Lower lobe of right lung (tissue), 2 donors: ENCODE measurements at places on chromosomes 13 and 19. TPM values are rescaled to one million over a fixed set of nuclear protein-coding genes. Genes with fewer than 3 reads are reported as not detected.
A peak's percentile ranks its signal among the peaks of the same experiment; 100 is the strongest.

POSTN gene
- total RNA-seq: 14.5 TPM

GAS6 gene
- 111 TPM for total RNA-seq

ZIK1 gene
- total RNA-seq: 2.9 TPM

SKA3 gene
- 1.4 TPM for total RNA-seq

GPR12 gene
- total RNA-seq: not detected

SLC44A2 gene
- total RNA-seq: 256 TPM

CEACAM6 gene
- 369 TPM for total RNA-seq

KLK10 gene
- 5.7 TPM for total RNA-seq

DNA sequence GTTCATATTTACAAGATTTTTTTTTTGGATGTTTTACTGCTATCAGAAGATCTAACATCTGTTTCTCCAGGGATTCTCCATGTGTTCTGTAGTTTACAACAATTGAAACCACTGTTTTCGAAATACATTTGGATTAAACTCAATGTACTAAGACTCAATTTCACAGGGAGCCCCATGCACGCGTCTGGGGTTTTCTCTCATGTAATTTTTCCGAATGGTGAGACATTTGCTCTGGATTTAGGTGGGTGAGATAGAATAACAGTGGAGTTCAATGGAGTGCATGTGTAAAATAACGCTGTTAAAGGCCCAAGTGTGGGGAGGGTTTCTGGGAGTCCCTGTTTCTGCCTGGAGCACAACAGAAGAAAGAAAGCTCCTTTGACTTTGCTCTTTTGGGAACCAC is 330.3 kb downstream of the TSHZ3 start:
- H3K36me3 ChIP-seq: no peaks in the 10 kb centered on the region
- H3K27me3 ChIP-seq: no peaks in the 10 kb centered on the region
- H3K4me1 ChIP-seq: no peaks in the 10 kb centered on the region
- no peak for DNase-seq
- no peak overlapping the region for H3K4me3 ChIP-seq
- no peak overlapping the region for H3K27ac ChIP-seq

DNA sequence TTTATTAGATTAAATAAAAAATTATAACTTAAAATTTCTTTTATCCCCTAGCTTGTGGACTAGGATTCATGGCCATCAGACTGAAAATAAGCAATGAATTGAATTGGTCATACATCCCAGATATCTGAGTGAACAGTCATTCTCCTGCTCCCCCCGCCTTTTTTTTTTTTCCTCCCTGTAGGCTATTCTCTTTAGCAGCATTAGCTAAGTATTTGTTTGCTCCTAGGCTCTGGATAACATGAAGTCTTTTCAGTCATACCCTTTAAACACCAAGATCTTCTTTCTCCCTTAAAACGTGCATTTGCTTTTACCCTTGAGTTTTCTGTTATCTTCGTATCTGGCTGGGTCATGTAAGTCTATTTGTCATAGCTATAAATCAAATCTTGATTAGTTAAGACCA is 866.7 kb upstream of the SPRY2 start:
- no peaks in the 10 kb centered on the region for H3K27me3 ChIP-seq
- no peaks in the 10 kb centered on the region for H3K36me3 ChIP-seq
- DNase-seq: no peak
- no peaks in the 10 kb centered on the region for H3K4me1 ChIP-seq

GRCh38 chr13:106477303-106477702 is 58.2 kb downstream of the EFNB2 start:
- H3K27me3 ChIP-seq: no peaks in the 10 kb centered on the region
- DNase-seq: no peak
- no peak overlapping the region for H3K27ac ChIP-seq
- no peaks in the 10 kb centered on the region for H3K36me3 ChIP-seq
- no peaks in the 10 kb centered on the region for H3K4me1 ChIP-seq
- H3K4me3 ChIP-seq: no peak overlapping the region

DNA sequence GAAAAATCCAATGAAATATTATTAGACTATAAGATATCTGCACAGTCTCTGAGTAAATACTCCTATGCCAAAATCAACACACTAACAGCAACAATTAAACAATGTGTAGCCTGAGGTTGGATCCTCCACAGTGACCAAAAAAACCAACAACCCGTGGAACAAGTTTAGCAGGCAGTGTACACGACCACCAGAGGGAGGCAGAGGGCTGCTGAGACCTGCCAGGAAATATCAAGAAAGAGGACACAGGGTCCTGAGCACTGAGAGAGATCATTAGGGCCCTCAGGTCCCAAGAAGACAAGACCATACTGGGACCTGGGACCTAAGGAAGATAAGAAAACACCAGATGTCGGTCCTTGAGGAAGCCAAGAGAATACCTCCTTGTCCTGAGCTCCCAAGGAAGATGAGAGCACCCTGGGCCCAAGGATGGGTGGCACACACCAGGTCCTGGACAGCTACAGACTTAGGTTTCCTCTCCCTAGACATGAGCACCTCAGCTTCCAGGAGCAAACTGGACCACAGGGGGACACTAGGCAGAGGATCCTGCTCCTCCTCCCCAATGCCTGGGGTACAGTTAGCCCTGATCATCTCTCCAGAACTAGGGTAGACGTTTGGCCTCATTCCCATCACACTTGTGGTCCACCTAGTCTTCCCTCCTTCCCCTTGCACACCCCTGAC is 822 bp upstream of the ZNF274 start:
- no peaks in the 10 kb centered on the region for H3K4me1 ChIP-seq
- H3K4me3 ChIP-seq: peak overlapping the region; percentile 90
- no peaks in the 10 kb centered on the region for H3K27me3 ChIP-seq
- peaks cover 16% of the 10 kb centered on the region for H3K36me3 ChIP-seq
- H3K27ac ChIP-seq: peak overlapping the region; percentile 99

GRCh38 chr19:17376935-17377600 is at the start of gene PLVAP:
TSS of gene PLVAP (minus strand) at chr19:17377342. CDS start at chr19:17377288, 54 bp downstream.
- peaks cover 19% of the 10 kb centered on the region for H3K4me1 ChIP-seq
- DNase-seq: peak; percentile 50
- H3K36me3 ChIP-seq: no peaks in the 10 kb centered on the region
- H3K27me3 ChIP-seq: peaks cover 3% of the 10 kb centered on the region
- H3K27ac ChIP-seq: no peak within 1 kb of the TSS
- H3K4me3 ChIP-seq: peak within 1 kb of the TSS; percentile 34

- DNase-seq: peak; percentile 97
- H3K27ac ChIP-seq: peak overlapping the region; percentile 98
- peaks cover 53% of the 10 kb centered on the region for H3K4me1 ChIP-seq
Observed at GRCh38 chr19:54464630-54465425, 1.2 kb upstream of the LENG9 start.

- DNase-seq: no peak
- no peak overlapping the region for H3K4me3 ChIP-seq
- H3K27me3 ChIP-seq: no peaks in the 10 kb centered on the region
- no peaks in the 10 kb centered on the region for H3K36me3 ChIP-seq
- no peak overlapping the region for H3K27ac ChIP-seq
Observed at GRCh38 chr13:71067165-71067815, 799.7 kb downstream of the DACH1 start.

GRCh38 chr13:110699148-110700145 is 6.5 kb downstream of the CARS2 start:
- peaks cover 91% of the 10 kb centered on the region for H3K36me3 ChIP-seq
- peaks cover 39% of the 10 kb centered on the region for H3K4me1 ChIP-seq
- DNase-seq: no peak
- H3K4me3 ChIP-seq: no peak overlapping the region
- H3K27me3 ChIP-seq: no peaks in the 10 kb centered on the region
- peak overlapping the region; percentile 58 for H3K27ac ChIP-seq

DNA sequence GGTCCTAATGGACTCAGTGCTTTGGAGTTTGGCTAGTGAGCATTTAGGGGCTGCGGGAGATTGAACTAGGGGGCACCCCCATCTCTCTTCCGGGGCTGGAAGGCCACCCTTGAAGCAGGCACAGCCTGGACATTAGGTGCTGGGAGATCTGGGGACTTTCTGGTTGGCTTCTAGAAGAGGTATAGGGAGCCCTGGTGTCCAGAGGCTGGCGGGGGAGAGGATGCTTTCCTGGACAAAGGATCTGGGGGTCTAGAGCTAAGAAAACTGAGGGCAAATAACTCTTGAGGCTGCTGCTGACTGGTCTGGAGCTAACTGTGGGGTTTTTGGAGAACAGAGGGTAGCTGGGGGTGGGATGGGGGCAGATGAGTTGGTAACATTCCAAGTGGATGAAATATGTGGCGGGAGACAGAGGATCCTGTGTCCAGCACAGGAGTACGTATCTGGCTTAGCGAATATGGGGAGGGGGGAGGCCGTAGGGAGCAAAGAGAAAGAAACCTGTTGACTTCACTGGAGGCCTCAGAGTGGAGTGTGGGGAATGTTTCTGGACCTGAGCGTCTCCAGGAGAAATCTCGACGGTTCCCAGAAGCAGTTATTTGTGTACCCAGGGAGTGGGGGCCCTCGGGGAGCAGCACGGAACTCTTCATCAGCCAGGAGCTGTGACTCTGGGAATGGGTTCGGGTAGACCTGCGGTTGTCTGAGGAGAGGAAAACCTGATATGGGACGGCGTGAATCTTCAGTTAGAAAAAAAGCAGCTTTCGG is 1.4 kb downstream of the HNRNPUL1 start:
- no peaks in the 10 kb centered on the region for H3K27me3 ChIP-seq
- H3K4me1 ChIP-seq: peaks cover 37% of the 10 kb centered on the region
- H3K36me3 ChIP-seq: peaks cover 31% of the 10 kb centered on the region
- DNase-seq: no peak

DNA sequence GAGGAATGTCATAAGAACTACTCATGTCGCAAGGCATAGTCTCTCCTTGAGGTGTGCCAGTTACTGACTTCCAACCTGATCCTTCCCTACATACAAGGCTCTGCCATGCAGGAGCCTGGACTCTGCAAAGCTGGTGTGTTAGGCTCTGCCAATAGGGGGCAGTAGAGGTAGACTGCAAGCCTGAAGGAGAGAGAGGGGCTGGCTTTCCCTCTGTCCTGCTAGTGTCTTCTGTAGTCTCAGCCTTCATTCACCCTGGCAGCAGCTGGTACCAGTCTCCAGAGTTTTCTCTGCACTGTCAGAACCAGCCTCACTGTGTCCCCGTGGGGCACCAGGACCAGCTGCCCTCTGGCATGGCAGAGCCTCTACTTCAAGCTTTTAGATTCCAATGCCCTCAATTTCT is 14.5 kb downstream of the SHISA2 start:
- H3K27ac ChIP-seq: no peak overlapping the region
- H3K36me3 ChIP-seq: no peaks in the 10 kb centered on the region
- H3K4me1 ChIP-seq: no peaks in the 10 kb centered on the region
- no peak for DNase-seq

DNA sequence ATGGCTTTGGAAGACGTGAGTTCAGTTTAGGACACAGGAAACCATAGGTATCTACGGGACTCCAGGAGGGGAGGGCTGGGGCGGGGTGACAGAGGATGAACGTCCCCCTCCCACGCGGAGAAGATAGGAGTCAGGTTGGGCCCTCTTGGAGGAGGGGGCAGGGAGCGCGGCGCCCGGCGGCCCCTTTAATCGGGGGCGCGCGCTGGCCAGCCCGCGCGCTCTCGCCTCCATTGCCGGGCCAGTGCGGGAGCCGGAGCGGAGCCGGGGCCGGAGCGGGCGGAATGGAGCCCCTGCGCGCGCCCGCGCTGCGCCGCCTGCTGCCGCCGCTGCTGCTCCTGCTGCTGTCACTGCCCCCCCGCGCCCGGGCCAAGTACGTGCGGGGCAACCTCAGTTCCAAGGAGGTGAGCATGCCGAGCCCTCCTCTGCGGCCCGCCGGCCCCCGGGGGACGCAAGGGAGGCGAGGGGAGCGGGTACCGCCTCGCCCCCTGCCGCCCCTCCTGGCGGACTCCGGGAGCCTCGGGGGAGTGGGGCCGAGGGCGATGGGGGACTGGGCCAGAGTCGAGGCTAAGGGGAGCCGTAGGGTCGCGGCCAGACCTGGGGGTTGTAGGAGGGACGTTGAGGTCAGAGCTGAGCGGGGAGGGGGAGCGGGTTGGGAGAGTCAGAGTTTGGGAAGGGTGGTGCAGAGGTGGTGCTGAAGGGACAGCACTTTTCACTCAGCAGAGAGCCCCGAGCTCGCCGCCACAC is at the start of gene TMEM145:
Gene TMEM145 (plus strand): TSS at position 214 of the 744 bp plus-strand sequence. CDS start 68 bp downstream, at position 282.
- no peak within 1 kb of the TSS for H3K27ac ChIP-seq
- peak within 1 kb of the TSS; percentile 51 for H3K4me3 ChIP-seq
- H3K27me3 ChIP-seq: peaks cover 37% of the 10 kb centered on the region
- no peaks in the 10 kb centered on the region for H3K36me3 ChIP-seq
- no peak for DNase-seq
- peaks cover 9% of the 10 kb centered on the region for H3K4me1 ChIP-seq

DNA sequence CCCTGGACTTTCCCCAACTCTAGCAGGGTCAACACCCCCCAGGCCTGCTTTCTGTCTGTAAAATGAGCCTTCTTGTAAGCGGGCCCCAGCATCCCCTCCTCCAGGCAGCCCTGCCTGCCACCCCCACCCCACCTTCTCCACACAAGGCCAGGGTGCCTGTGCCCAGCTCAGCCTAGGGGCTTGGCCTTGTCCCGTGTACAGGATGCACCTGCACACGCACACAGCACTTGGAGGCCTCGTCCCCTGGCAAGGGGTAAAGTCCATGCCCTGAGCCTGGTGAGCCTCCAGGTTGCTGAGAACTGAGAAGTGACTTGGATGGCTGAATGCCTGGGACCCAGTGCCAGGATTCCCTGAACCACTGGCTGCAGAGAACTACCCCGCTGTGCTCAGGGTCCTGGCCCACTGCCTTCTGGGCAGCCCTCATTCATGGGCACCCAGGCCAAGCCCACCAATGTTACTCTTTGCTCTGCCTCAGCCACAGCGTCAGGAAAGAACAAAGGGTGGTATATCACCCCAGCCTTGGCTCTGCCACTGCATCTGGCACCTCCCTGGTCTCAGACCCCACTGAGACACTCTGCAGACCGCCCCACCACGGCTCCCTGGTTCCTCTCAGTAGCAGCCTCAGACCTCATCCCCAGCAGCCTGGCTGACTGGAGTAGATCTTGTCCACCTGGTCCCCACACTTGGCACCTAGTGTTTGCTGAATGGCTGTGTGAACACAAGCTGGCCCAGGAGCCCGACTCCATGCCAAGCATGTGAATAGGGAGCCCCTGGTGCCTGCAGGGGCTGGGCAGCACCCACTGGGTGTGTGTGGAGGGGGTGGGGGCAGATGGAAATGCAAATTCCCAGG is 1.8 kb upstream of the TM6SF2 start:
- H3K27ac ChIP-seq: no peak overlapping the region
- H3K4me3 ChIP-seq: no peak overlapping the region
- H3K36me3 ChIP-seq: peaks cover 46% of the 10 kb centered on the region
- no peak for DNase-seq
- peaks cover 9% of the 10 kb centered on the region for H3K27me3 ChIP-seq
